ENCODE measurements at places on chromosomes 2 and 18.

- no peak for DNase-seq
These were observed 186.1 kb upstream of the RAB12 start for GRCh38 chr18:8423051-8423557.

GRCh38 chr18:76493213-76494161, 1.6 kb downstream of the ZNF516 start:
- DNase-seq: no peak

- no peak for DNase-seq
These were observed 177.7 kb downstream of the SRBD1 start for GRCh38 chr2:45433363-45433762.

GRCh38 chr2:54371460-54372065, 84.6 kb upstream of the SPTBN1 start:
- no peak for DNase-seq

DNA sequence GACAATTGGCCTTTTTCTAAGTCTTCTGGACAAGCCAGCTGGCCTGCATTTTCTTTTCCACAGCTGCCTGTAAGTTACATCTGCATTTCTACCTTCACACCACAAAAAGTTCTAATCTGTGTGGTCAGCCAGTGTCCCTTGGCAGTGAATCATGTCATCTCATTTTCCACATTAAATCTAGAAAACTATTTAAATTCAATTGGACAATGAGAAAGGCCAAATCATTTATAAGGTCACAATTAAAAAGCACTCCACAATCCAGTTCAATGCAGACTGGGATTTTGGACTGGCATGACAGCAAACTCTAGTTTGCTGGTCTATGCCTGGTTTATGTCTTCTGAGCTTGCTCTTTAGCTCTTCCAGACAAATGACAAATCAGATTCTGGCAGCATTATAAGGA, 494.2 kb upstream of the SPHKAP start:
- DNase-seq: no peak

DNA sequence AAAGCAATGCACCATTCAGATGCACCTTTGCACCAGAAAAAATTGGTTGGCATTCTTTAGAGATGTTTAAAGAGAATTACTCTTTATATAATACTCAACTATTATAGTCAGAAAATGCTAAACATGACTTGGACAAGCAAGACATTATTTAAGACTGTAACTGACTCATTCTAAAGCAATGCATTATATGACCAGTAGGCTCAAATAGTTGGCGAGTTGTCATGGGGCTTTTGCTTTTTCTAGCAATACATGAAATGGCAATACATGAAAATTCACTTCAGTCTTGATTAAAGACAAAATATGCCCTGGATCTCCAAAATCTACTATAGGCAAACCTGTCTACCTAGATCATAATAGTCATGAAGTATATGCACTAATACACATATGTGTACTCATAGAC, 216.9 kb upstream of the VWC2L start:
- DNase-seq: no peak

- DNase-seq: no peak
These were observed 97.5 kb upstream of the ZFP36L2 start for GRCh38 chr2:43323857-43324256.

DNA sequence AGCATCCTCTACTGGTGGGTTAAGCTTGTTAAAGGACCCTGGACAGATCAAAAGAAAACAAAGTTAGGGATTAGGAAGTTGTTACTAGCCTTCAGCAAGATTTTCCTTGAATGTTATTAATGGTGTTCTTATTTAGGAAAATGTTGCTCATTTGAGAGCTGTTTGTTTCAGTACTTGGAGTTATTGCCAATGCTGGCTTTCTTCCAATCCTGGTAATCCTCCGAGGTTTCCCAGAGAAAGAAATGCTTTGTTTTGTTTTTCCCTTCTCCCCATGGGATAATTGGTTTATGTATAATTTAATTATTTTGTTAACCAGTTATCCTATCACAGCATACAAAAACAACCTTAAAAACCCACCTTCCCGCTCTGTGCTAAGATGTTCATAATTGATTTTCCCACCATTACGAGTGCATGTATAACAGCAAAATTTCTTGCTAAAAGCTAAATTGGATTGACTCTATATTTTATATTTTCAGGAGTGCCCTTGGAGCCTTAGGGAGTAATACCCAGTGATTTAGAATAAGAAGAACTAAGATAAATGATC, 79.8 kb downstream of the MGAT5 start:
- DNase-seq: no peak

- no peak for DNase-seq
These were observed 20.0 kb downstream of the FBXO41 start for GRCh38 chr2:73264332-73264606.

DNA sequence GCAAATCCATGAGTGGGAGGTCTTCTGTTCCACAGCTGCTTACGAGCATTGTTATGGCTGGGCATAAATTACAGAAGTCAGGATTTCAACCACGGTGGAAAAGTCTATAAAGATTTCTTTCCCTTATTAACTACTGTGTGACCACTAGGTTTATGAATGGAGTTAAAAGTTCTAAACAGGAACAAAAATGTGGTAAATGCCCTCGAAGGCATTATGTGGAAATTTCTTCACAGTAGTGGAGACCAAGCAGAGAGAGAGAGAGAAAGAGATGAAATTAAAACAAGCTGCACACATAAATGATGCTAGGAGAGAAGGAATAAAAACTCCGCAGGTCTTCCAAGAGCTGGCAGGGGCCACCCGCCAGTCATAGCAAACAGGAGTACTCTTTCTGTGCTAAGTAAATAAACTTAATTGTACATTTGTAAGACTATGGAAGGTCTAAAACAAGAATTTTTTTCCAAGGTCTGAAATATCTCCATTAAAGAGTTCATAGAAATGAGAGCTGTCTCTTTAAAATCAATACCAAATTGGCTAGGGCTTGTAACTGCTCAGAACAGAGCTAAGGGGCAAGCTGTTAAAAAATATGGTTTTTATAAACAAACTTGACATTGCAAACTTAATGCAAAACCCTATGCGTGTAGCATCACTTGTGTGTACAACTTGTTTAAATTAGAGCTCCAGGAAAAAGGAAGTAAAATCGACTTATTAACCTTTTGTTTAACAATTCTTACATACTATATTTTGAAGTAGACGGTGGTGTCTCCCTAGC, 438.2 kb downstream of the MEIS1 start:
- no peak for DNase-seq

GRCh38 chr2:221200184-221200839, 371.8 kb downstream of the EPHA4 start:
- no peak for DNase-seq

DNA sequence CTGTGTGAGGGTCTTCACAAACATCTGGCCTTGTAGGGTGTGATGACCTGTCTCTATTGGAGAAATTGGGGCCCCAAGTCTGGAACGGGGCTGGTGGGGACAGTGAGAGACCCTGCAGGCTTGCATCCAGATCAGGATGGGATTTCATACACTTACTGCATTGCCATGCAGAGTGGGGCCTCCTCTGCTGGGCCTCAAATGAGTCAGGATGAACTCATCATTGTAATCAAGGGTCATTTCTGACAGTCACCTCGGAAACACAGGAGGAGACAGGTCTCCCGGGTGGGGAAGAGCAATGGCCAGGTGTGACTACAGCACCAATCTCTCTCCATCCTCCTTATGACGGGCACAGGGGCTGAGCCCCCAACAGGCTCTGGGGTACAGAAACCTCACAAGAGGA, 48.1 kb upstream of the GALR1 start:
- no peak for DNase-seq

DNA sequence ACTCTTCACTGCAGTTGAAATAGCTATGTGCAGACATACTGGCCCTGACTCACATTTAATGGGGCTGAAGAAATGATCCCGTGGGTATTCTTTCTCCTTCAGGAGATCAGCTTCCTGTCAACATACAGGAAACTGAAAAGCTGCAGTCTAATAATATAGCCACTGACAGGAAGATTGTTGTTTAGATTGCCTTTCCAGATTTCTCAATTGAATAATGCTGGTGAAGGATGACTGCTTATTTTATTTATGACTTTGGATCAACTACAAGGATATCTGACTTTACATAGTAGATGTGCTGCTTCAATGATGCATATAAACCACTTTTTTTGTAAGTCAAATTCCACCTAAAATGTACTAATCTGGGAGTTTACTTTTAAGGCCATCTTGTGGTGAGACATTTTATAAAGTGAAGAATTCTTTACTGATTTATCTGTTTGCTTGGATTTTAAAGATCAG, 93.4 kb upstream of the MAP4K3 start:
- DNase-seq: no peak

DNA sequence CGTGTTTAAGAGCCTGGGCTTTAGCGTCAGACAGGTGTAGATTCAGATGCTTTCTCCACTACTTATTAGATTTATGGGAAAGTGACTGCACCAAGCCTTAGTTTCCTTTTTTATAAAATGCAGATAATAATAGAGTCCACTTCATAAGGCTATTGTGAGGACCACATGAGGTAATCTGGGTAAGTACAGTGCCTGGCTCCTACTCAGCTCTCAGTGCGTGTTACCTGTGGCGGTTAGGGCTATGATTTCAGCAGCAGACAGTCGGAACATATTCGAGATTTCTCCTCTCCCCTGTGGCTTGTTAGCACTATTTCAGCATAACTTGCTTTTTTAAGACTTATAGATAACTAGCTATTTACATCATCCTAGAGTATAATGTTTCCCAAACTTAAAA, 32.0 kb downstream of the MAP3K20 start:
- no peak for DNase-seq

GRCh38 chr18:9506046-9506792, 30.9 kb downstream of the RALBP1 start:
- no peak for DNase-seq

GRCh38 chr2:127614731-127615130, 31.2 kb upstream of the GPR17 start:
- DNase-seq: no peak

DNA sequence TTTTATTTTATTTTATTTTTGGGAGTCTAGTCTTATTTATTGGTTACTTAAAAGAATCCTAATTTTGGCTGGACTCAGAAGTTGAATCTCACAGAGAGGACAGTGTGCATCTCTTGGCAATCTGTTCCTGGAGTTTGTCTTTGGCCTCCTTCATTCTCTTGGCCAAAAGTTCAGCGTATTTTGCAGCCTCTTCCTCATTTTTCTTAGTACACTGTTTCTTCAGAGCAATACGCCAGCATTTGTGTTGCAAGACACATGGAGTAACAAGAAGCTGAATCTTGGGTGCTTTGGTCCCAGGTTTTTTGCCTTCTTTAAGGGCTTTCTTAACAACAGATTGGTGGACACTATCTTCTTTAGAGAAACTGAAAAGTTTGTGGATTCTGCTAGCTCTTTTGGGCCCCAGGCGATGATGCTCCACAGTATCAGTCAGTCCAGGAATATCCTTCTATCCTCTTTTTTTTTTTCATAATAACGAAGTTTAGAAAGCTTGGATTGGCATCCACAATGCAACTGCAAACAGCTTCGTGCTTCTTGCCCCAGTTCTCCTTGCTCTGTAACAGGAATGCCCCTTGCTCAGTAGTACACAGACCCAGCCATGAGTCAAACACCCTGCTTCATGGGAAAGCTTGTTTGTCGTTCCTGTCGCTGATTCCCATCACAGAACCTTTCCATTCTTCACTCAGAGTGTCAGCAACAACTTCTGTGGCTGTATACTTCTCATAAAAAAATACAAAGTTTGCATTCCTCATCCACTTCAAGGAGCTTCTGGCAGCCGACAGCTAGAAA, 34.8 kb upstream of the RFX8 start:
- no peak for DNase-seq

DNA sequence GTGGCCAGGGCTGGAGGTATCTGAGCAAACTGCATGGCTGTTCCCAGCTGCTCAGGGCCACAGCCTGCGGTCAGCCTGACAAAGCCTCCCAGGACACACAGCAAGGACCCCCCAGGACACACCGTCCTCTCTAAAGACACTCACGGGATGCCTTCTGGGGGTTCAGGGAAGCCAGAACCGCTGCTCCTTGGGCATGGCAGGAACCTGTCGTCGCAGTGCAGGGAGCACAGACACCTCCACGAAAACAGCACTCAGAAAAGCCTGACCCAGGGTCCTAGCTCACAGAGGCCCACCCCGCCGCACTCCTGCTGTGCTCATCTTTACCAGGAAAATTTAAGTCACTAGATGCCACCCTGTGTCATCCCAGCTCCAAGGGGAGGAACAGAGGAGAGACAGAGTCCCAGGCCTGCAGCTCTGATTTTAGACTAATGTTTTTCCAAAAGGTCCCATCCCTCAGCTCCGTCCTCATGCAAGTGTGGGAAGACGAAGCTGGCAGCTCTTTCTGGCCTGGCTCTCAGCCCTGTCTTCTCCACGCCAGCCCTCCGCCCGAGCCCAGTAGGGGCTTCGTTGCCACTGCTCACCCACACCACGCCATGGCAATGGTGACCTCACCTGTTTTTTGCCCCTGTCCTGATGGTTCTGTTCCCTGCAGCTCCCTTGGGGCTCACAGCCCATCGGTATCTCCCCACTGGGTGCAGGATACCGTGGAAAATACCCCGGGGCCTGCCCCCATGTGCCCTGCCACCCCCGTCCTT, 23.9 kb upstream of the SLC66A3 start:
- no peak for DNase-seq

DNA sequence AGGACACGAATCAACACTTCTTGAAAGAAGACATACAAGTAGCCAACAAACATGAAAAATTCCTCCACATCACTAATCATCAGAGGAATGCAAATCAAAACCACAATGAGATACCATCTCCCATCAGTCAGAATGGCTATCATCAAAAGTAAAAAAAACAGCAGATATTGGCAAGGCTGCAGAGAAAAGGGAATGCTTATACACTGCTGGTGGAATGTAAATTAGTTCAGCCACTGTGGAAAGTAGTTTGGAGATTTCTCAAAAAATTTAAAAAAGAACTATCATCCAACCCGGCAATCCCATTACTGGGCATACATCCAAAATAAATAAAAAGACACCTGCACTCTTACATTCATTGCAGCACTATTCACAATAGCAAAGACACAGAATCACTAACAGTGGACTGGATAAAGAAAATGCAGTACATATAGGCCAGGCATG, 78.7 kb downstream of the GRB14 start:
- DNase-seq: no peak

DNA sequence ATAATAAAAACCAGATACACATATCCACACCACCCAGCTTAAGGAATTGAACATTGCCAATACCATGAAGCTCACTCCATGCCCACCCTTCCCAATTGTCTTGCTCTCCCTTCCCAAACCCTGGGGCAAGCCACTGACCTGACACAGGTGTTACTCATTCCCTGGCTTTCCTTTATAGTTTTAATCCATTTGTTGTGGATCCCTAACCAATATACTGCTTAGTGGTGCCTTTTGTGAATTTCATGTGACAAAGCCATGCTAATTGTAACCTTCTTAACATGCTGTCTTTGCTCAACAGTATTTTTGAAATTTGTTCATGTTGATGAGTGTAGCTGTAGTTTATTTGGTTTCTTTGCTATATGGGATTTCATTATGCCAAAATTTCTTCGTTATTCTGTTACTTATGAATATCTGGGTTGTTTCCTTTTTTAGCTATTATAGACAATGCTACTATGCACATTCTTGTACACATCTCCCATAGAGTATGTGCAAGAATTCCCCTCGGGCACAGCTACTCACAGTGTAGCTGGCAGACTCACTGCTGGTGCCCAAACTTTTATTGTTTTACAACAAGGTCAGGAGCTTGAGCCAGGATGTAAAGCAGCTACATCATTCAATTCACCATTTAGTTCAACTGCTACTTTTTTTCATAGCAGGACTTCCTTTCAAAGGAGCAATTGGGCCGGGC, 90.8 kb upstream of the ATL2 start:
- no peak for DNase-seq
